CD4-positive, alpha-beta T cell treated with Interleukin-17A for 1 hour (primary cell): ENCODE measurements at places on chromosomes 4 and X.

- DNase-seq: peak; percentile 88
Measured at GRCh38 chrX:15675490-15675921, 10.9 kb upstream of the CLTRN start.

DNA sequence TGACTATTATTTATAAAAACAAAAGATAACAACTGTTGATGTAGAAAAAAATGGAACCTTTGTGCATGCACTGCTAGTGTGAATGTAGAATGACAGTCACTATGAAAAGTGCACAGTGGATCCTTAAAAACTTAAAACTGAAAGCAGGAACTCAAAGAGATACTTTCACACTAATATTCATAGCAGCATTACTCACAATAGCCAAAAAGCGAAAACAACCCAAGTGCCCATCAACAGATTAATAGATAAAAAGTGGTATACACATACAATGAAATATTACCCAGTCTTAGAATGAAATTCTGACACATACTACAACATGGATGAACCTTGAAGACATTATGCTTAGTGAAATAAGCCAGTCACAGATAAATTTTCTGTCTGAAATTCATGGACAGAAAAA lies 23.8 kb downstream of the CENPC start:
- no peak for DNase-seq

DNA sequence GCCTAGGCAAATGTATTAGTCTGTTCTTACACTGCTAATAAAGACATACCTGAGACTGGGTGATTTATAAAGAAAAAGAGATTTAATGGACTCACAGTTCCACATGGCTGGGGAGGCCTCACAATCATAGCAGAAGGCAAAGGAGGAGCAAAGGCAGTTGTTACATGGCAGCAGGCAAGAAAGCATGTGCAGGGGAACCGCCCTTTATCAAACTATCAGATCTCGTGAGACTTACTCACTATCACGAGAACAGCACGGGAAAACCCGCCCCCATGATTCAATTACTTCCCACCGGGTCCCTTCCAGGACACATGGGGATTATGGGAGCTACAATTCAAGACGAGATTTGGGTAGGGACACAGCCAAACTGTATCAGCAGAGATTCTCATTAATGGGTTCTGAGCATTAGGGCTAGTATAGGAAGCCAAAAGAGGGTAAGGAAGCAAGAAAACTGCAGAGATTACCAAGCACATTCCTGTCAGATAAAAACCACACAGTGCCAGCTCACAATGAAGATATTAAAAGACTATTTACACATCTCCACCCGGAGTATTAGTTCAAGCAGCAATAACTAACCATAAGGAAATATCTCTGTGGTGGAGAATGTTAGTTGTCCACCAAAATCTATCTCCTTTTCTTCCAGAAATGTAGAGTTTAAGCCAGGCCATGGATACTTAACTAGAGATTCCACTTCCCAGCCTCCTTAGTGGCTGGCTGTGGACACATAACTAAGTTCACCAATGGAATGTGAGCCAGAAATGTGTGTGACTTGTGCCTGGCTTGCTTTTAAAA lies 61.2 kb upstream of the HOPX start:
- DNase-seq: no peak

DNA sequence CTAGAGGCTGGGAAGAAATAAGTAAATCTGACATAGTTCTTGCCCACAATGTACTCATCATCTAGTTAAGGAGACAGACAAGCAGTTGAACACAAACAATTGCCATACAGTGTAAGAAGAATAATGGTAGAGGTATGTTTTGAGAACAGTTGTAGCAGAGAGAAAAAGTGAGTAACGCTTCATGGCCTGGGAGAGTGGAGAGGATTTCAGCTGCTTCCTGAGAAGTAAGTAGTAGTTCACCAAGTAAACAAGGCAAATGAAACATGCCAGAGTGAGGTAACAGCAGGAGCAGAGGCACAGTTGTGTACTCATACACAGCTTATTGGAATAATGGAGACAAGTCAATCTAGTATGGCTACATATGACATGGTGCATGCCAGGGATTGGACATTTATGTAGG lies 53.6 kb upstream of the RAP2C start:
- DNase-seq: no peak

GRCh38 chr4:99029018-99029735 lies 33.7 kb downstream of the METAP1 start:
- no peak for DNase-seq

GRCh38 chr4:294732-295131 lies 10.5 kb downstream of the ZNF732 start:
- no peak for DNase-seq

GRCh38 chrX:149950681-149951080 lies 12.4 kb upstream of the EOLA2 start:
- DNase-seq: peak; percentile 16

- DNase-seq: peak; percentile 4
Measured at GRCh38 chr4:61938250-61938846, 738.2 kb downstream of the ADGRL3 start.

DNA sequence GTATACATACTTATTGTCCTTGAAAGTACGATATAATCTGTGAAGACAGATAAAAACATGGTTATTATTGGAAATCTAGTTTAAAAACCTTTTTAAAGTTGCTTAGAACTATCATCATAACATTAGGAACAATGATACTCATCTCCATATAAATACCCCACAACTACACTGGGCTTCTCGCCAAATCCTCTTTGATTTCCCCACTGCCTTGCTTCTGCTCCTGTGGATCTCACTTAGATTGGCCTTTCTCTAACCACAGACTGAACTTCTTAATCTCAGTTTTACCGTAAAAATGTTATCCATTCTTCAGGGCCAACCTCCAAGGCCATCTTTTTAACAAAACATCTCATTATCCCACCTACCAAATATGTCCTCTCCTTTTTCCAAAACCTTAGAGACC lies 77.6 kb downstream of the PRKG2 start:
- DNase-seq: no peak

DNA sequence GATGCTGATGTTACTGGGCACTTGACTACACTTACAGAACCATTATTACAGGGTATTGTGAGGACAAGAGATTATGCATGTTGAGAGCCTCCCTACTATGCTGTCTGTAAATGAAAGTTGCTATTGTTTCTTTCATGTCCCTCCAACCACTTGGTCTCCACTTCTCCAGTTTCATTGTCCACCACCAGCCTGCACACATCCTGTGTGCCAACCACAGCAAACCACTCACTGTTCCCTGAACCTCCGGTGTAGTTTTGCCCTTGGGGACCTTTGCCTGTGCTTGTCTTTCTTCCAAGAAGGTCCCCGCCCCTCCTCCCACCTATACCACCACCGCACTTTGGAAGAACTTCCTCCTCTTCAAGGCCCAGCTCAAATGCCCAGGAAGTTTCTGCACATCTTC lies 43.1 kb upstream of the AFF2 start:
- DNase-seq: no peak

GRCh38 chr4:6562931-6563901 lies 11.8 kb upstream of the MAN2B2 start:
- no peak for DNase-seq

- DNase-seq: no peak
Measured at GRCh38 chr4:161404346-161405110, 759.3 kb downstream of the FSTL5 start.

DNA sequence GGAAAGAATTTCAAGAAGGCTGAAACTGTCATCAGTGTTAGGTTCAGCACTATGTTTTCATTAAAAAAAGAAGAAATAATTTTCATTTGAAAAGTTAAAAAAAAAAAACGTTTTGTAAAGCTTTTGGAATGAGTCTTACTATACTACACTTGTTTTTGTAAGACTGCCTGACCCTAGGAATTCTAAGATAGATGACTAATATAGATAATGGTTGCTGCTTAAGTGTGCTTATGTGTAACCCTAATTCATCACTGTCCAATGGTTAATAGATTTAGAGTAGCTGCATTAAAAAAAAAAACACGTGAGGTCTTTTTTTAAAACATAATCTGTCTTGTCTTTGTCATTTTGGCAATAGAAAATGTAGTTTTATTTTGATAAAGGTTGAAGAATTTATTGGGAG lies 323.2 kb downstream of the IL1RAPL1 start:
- DNase-seq: no peak

GRCh38 chr4:14867847-14868246 lies 134.4 kb upstream of the CPEB2 start:
- DNase-seq: no peak

DNA sequence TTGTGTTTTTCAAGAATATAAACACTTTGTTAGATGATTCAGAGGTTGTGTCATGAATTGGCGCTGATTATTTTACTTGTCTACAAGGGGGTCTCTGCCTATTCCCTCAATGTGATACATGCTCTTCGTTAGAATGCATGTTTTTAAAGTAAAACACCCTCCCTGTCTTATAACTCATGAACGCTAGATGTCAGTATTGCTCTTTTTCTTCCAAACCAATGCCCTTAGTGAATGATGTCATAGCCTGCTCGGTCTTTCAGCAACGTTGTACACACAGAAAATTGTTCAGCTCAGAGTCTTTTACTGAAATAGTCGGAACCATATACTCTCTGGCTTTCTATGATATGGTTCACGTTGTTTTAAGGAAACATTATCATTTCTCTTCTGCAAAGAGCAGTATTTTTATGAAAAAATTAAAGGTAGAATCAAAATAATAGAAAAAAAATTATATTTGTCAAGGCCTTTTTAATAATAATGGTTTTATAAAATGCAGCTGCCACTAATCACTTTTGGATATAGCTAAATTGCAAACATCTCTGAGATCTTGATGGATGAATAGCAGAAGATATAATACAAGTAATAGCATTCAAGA lies 292.9 kb downstream of the TLL1 start:
- DNase-seq: peak; percentile 55

DNA sequence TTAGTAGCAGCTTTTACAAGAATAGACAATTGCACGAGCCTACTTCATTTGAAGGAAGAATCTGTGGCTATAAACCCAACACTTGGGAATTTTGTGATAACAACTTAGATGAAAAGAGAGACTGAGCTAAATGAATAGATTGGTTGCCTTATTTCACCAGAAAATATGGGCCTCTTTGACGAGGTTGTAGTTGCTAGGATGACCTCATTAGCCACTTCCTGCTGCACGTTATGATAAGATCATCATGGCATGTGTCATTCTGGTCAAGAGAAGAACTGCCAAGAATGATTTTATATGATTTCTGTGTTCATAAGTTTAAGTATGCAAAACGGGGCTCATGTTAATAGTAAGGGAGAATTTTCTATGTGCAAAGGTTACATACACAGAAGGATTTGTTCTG lies 321.9 kb upstream of the GIMD1 start:
- DNase-seq: no peak

GRCh38 chr4:84799318-84799717 lies 167.2 kb downstream of the WDFY3 start:
- no peak for DNase-seq

- DNase-seq: no peak
Measured at GRCh38 chr4:152588869-152589268, 53.0 kb upstream of the FBXW7 start.

DNA sequence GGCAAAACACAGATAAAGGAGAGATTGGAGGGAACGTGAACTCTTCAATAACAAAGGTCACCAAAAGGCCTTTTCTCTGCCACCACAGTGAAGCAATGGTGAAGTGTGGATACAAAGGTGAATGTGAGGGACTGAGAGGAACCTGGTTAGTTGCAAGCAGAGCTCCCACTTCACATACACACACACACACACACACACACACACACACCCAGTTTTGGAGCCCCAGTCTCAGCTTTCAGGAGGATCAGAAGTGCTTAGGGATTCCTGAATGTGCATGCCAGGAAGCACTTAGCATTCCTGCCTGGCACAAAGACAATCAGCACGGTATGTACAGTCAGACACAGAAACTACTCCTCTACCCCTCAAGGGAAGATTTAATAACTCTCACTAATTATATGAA lies 71.5 kb downstream of the ARHGEF9 start:
- no peak for DNase-seq

GRCh38 chrX:38652934-38653442 lies 91.6 kb downstream of the TSPAN7 start:
- DNase-seq: no peak

DNA sequence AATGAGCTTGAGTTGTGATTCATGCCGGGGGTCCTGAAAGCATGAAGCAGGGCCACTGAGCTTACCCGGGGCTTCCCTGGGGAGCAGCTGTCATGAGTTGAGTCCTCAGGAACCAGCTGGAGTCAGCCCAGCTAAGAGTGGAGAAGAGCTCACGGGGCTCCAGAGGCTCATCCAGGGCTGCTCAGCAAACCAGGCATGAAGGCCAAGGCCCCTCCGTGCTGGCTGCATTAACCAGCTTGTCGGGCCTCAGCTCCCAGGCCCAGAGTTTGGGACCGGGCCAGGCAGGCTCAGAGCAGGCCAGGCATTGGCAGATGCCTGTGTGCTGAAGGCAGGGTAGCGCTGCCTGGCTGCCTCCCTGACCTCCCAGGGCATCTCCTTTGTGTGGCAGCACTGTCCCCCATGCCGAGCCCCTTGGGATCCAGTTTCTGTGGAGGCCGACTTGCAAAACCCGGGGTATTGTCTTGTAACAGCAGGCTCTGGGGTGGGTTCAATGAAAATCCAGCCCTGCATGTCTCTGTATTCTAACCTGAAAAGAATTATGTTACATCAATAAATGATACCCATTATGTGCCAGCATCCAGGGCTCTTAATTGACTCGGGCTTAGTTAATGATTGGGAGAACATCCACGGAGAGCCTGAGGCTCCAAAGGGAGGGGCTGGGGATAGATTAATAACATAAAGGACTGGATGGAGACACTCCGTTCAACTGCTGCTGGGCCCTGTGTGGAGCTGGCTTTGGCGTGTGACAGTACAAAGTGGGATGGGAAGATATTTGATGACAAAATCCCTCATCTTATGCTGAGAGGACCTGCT lies 68.0 kb upstream of the MSX1 start:
- no peak for DNase-seq

- no peak for DNase-seq
Measured at GRCh38 chr4:173056271-173056670, 112.3 kb upstream of the GALNT7 start.

GRCh38 chrX:106286053-106286650 lies 118.0 kb downstream of the PWWP3B start:
- no peak for DNase-seq

DNA sequence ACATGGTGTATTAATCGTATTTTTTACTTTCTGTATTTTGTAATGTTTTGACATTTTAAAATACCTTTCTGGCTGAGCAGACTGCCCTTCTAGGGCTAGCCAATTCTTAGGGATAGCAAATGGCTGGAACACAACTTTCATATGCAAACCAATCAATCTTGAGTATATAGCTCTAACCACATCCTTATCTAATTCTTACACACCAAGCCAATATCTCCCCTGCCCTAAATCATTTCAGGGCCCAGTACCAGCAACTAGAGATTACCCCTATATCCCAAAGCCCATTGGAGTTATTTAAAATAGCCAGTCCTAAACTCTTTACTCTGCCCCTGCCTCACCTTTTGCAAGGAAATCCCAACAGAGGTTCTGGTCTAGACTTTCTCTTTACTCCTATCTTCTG lies 58.3 kb downstream of the INTS12 start:
- DNase-seq: no peak

- DNase-seq: no peak
Measured at GRCh38 chrX:68651110-68651509, 3.6 kb downstream of the STARD8 start.
